Stimulated activated CD4-positive, alpha-beta T cell treated with anti-CD3 and anti-CD28 coated beads, Interleukin-12 subunit alpha, Interleukin-12 subunit beta, amount 100 ng/mL, for 48 hours (primary cell): ENCODE measurements at places on chromosomes 12 and 14.

DNA sequence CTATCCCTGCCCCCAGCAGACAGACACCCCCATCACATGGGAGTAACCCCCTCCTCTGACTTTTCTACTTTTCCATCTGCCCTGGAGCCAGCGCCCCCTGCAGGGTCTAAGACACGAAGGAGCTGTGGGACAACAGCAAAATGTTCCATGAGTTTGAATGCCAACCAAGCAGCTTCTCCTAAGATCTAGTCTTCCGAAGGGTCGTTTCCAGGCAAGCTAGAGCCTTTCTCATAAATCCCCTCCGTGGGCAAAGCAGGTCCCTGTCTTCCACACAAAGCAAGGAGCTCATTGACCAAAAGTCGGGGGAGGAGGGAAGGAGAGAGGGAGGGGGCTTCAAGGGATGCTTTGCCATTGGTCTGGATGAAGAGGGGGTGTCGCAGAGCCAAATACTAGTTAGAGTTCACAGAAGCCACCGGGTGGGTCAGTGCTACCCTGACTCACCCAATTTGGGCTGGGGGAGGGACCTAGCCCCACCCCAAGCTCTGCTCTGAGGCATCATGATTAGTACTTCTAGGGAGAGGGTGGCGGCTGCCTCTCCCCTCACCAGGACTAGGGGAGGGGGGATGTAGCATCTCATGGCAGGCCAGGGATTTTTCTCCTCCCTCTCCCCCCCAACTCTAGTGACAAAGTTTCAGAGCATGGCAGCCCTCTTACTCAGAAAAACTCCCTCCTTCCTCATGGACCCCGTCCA, 1.6 kb downstream of the MSI1 start:
- no peak for DNase-seq

DNA sequence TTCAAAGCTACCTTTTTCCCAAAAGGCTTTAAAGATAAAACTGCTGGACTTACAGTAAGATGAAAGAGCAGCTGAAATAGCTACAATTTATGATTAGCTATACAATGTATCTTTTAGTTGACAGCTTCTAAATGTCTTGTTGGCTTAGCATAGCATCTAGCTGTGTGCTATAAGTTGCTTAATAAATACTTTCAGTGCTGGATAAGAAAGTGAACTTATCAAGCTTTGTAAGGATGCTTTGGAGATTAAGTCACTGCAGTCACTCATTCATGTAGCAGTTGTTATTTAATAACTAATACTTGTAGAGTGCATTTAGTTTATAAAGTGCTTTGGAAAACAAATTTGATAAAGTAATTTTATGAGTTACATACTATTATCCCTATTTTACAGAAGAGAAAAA, 14.6 kb downstream of the CFAP54 start:
- DNase-seq, result no peak

- no peak for DNase-seq
Observed at GRCh38 chr12:24705741-24706358, 243.1 kb downstream of the BCAT1 start.

DNA sequence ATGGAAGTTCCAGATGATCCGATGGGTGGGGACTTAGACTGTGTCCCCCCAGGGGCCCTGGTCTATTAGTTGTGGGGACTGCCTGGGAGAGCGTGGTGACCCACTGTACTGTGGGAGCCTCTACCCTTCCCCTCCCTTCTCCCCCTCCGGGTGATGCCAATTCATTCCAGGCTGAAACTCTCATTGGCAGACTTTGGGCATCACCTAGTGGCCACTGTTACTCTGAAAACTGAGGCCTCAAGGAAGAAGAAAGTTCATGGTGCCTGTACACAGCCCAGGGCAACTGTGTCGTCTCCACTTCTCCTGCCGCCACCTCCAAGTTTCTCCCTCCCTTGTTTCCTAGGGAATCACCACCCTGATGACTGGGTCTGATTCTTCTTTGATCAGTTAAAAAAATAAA, 173.6 kb upstream of the ALG10B start:
- DNase-seq, result no peak

GRCh38 chr14:61472801-61473376, 151.5 kb downstream of the PRKCH start:
- peak; percentile 71 for DNase-seq

- DNase-seq, result no peak
Observed at GRCh38 chr14:96624661-96625425, 122.7 kb downstream of the PAPOLA start.

DNA sequence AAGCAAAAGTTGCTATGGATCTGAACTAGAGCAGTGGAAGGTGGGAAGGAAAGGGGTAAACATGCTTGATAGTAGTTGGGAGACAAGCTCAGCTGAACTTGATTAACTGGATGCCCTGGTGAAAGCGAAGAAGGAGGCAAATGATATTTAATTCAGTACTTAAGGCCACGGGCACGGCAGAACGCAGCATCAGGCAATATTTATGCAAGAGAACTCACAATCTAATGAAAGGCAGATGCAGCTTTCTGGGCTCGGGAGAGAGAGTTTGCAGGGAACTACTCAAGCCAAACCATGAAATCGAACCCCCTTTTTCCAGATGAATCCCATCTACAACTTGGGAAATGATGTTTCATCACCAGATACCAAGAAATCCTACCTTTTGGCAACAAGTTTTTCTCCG, 3.5 kb upstream of the CNIH1 start:
- DNase-seq, result no peak

- DNase-seq, result no peak
Observed at GRCh38 chr12:88579601-88580050, 645 bp downstream of the KITLG start.

DNA sequence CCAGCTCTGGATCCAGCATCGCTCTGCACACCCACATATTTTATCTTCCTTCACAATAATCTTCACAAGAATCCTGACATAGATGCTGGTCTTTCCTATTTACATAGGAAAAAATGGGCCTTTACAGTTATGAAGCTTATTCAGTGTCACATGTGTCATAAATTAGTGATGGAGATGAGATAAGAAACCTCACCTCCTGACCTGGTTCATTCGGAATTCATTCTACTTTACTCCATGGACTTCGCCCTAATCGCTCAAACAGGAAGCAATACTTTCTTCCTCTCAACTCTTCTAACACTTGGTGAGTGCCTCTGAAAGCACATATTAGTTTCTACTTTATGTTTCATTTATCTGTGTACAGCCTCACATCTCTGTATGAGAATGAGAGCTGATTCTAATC, 12.0 kb upstream of the SINHCAF start:
- DNase-seq, result no peak

- no peak for DNase-seq
Observed at GRCh38 chr12:100435957-100436356, 37.7 kb upstream of the NR1H4 start.

- DNase-seq, result no peak
Observed at GRCh38 chr12:52920937-52921336, 16.1 kb upstream of the KRT8 start.

- no peak for DNase-seq
Observed at GRCh38 chr12:55842681-55843429, at the start of gene MMP19. MMP19 (minus strand) TSS chr12:55842936; CDS start chr12:55842830, 106 bp downstream.

GRCh38 chr14:78698991-78699390, 528.8 kb downstream of the NRXN3 start:
- no peak for DNase-seq

DNA sequence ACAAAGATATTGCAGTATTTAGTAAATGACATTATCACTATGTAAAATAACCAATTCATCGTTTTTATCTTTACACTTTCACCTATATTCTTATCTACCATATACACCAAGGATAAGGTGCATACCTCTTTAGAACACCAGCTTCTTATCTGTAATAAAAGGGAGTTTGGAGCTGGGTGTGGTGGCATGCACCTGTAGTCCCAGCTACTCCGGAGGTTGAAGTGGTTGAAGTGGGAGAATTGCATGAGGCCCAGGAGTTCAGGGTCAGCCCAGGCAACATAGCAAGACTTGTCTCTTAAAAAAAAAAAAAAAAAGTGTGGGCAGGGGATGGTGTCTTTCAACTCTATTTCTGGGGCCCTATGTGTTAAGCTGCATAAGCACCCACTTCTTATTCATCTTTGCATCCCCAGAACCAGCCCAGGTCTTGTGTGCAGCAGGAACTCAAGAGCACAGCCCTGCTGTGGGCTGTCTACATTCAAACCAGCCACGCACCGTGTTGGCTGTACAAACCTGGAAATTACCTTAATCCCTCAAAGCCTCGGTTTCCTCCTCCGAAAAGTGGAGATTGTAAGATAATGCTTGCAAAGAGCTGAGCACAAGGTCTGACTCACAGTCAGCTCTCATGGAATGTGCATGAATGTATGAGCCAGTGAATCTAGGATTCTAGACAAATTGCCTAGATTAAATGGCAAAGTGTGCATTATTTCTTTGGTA, 256.6 kb upstream of the FOXN3 start:
- no peak for DNase-seq

DNA sequence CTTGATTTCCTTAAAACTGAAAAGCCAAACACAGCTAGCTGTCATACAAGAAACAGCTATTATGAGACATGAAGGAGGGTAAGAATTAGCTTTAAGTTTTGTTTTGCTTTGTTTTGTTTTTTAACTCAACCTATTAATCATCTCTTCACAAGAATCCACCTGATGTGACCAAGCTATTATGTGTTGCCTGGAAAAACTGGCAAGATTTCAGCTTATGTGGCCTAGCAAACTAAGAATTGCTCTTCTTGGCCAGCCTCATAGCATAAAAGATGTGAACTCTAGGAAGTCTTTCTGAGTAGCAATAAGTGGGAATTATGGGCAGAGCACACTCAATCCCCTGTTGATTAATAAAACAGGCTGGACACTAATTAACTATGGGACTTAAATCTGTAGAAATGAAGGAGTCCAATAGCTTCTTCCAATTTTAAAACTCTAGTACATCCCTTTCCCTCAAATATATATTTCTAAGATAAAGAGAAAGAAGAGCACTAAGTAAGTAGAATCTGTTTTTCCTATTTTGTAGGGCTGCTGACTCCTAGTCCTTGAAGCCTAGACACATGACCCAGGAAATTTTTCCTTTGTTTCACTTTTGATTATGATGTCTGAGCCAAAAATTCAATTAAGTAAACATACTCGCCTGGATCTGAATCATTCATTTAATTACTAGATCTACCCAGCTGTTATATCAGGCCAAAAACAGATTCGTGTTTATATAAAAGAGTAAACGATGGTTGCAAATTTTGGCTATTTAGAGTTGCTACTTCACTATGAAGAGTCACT, 75.7 kb downstream of the GTF2A1 start:
- no peak for DNase-seq

DNA sequence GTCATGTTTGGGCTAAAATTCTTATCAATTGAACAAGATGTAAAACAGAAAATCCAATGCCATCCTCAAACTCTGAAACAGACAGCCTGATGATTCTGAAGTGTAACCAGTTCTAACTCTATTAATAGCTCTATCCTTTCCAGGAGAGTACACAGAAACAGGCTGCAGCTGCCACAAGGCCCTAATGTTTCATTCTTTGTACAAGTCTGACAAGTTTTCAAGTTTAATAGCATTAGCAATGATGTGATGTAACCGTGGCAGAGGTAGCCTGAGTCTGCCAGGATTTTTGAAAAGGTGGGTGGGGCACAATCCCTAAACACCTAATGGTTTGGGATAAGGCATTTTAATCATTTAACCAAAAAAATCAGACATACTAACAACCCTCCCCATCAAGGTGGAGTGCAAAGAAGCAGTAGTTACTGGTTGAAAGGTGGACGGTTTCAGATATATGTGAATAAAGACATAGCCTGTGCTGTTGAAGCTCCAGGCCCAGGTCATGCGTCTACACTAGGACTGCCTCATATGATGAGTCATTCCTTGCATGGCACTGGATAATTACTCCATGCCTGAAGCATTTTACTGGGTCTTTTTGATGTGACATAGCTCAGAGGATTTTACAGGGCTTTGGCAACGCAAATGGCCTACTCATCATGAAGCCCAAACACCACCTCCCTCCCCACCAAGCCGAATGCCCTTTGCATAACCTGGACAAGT, 145.1 kb upstream of the GRIP1 start:
- DNase-seq, result no peak

GRCh38 chr12:76375470-76375869, 27.3 kb upstream of the BBS10 start:
- no peak for DNase-seq
